GM13976 (cell line): ENCODE measurements at places on chromosomes 2 and 18.

GRCh38 chr2:13819896-13820295 is 812.6 kb upstream of the LRATD1 start:
- DNase-seq: no peak

DNA sequence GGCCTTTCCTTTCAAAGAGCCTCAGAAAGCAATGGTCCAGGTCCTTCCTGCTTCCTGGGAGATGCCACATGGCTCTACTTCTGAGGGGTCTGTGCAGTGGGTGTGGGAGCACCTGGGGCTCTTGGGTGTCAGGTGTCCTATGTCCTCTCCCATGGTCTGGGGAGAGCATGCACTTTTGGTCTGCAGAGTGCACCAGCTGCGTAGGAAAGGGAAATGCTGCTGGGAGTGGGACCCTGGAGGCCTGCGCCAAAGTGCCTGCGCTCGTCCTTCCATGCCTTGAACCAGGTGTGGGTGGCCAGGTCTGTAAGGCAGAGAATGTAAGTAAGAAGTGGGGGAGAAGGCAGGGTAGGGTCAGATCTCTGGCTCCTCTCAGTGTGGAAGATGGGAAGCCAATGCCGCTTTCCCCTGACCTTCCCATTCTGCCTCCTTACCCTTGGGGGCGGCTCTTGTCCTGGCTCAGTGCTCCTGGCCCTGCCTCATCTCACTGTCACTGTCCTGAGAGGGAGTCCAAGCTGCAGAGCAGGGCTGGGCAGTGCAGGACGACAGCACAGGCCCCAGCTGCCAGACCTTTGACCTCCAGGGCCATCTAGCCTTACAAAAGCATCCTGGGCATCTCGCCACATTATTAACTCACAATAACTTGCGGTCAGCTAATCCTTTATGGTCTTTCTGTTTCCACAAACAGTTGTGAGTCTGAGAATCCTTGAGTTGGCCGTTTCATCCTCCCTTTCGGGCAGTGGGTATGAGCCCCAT is 6.6 kb upstream of the PROM2 start:
- no peak for DNase-seq

- DNase-seq: no peak
Observed at GRCh38 chr18:10420561-10421352, 33.7 kb upstream of the APCDD1 start.

DNA sequence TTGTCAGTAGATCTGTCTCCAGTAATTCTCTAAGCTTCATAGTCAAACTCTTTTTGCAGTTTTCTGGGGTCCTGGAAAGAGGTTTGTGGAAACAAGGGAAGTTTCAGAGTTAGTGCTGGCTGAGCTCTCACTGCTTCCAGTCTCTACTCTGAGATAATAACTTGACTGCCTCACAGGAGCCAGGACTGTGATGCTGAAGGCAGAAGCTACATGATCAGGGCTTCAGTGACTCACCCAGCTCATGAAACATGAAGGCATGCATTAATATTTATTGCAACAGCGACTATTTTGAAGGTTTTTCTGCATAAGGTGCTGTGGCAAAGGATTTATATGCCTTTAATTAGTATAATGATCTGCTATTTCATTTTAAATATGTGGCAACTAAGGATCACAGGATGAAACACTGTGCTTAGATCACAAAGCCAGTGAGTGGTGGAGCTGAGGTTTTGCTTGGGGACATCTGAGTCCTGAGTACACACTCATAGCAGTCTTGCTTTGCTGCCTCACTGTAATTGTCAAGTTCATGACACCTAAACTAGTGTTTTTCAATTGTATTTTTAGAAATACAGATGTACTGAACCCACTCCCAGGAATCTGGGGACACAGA is 448.4 kb upstream of the GCFC2 start:
- no peak for DNase-seq

DNA sequence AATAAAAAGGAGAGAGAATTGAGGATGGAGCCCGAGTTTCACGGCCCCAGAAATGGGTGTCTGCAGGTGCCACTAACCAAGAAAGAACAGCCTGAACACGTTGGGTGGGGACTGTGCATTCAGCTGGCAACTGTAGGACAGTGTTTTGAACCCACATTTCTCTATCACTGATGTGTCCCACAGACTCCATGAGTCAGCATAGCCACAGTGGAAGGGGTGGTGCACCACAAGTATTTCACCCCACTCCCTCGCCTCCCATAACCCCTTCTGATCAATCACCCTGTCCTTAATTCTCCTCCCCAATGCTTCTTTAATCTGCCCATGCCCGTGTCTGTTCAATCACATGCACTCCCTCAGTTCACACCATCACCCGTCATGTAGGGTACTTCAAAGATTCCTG is 291.5 kb downstream of the ZNF516 start:
- DNase-seq: no peak

DNA sequence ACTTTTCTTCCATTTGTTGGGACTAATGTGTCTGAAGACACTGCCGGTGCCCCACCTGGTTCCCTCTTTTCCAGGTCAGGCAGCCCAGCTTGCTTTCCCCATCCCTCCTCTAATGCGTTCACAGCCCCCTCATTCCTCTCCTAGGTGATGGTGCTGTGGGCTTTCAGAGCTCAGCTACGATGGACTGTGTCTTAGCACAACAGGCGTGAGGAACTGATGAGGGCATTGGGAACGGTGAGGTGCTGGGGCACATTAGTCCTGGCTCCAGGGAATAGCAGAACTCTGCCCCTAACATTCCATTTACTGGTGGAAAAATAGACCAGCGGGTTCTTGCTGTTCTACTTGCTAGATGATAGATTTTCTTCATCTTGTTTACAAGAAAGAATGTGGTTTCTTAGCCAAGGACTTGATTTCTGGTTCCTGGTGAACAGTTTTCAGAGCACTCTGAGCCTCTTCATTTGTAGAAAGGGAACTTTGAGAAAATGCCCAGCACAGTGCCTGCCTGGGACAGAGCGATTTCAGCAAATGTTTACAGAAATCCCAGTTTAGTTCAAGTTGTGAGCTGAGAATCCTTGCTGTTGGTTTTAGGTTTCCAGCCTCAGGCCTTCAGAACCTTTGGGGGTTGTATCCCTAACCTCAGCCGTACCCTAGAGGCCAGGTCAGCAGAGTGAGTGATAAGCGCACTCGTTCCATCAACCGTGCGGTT is 42.5 kb downstream of the LDLRAD4 start:
- DNase-seq: no peak

- peak; percentile 65 for DNase-seq
Observed at GRCh38 chr2:73963385-73964120, 21.2 kb upstream of the TET3 start.

GRCh38 chr2:217941886-217942728 is 60.7 kb downstream of the TNS1 start:
- DNase-seq: no peak

GRCh38 chr2:207513551-207514257 is 16.1 kb upstream of the CREB1 start:
- DNase-seq: no peak

GRCh38 chr2:43609290-43609918 is 13.6 kb upstream of the THADA start:
- peak; percentile 40 for DNase-seq

- no peak for DNase-seq
Observed at GRCh38 chr2:162768656-162769055, 69.9 kb downstream of the KCNH7 start.

DNA sequence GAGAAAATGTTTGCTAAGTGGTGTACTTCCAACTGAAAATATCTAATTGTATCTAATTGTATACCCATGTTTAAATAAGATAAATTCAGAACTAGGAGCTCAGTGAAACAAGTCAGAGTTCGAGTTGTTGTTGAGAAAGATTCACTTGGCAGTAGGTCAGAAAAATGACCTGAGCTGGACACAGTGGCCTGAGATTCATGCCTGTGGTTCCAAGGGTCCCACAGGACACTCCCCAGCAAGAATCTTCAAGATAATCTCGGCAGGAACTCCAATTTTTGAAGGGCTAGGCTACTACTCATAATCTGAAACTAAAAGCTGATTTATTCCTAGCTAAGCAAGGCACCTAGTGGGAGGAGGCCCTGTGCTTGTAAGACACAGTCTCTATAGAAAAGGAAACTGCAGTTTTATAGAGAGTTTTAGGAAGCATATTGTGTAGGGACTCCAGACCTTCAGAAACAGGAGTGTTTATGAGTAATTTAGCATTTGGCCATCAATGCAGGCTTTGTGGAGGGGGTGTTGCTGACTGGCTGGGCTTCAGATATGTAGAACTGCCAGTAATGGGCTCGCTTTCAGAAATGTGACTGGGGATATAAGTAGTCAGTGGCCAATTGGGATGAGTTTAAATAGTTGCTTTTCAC is 43.2 kb downstream of the SP140 start:
- peak; percentile 28 for DNase-seq

- no peak for DNase-seq
Observed at GRCh38 chr2:236001166-236001828, 166.9 kb downstream of the GBX2 start.

DNA sequence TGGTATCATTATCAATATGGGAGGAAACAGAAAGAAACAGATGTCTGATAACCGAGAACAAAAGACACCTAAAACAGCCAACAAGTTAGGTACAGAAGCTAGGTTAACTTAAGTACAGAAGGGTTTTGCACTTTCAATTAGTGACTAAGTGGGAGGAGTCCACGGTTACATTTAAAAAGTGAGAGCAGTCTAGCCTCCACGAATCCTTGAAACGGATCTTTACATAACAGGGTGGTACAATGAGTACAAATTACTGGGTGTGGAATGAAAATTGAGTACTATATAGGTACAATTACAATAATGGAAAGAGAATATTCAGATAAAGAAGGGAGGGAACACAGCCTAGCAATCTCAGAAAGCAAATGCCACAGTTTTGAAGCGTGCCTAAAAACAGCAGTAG is 76.6 kb downstream of the TLK1 start:
- DNase-seq: no peak

DNA sequence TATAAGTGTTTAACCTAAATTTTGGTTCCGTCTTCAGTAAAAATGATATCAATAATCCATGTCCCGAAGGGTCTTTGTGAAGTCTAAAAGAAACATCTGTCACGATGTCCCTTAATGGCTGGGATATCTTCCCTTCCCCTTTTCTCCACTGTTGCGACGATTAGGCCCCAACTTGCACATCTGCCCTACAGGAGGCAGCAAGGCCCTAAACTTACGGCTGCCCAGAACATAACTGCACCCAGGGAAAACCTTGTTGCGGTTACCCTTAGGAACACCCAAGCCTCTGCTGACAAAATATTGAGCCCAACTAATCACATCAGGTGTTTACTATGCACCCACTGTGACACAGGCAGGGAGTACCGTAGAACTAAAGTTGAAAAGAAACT is 1.3 kb upstream of the SMAD2 start:
- DNase-seq: no peak

DNA sequence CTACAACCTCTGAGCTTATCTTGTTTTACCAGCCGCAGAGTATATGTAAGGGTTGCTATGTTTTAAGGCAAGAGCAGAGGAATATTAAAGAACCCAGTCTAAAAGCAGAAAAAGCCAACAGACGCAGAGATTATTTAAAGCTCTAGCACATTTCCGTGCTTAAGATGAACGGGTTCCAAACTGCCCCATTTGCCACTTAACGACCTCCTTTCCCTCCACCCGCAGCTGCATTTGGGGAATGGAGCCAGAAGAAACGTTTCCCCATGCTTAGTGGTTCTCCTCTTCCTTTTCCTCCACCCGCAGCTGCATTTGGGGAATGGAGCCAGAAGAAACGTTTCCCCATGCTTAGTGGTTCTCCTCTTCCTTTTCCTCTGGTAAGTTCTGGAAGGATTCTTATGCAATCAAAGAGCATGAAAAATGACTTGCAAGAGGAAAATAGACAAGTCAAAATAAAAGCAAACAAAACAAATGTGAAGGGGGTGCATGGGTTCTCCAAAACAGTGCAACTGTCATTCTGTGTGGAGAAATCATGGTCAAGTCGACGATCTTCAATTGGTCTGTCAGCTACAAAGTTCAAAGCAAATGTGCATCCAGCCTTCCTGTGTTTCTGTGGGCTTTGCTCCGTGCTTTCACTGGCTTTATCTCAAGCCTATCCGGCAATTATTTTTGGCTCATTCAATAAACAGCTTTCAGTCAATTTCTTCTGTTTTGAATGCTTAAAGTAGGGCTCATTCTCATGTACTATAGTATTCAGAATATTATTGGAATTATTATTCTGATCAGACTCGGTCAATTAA is 57.8 kb downstream of the DIPK1C start:
- no peak for DNase-seq

DNA sequence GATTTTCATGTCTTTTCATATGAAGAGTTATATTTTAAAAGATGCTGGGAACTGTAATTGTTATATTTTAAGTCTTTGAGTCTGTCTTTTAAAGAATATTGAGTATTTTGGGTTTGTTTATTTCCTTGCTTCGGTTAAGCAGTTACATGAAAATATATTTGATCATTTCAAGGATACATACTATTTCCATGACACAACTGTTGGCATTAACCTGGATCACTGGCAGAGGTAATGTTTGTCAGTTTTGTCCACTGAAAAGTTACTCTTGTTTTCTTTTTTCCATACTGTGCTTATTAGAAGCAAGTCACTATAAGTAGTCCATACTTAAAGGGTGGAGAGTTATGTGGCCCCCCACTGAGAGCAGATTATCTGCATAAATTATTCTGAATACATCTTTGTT is 1142.0 kb upstream of the TMEFF2 start:
- no peak for DNase-seq

- peak; percentile 37 for DNase-seq
Observed at GRCh38 chr2:216206041-216206703, 97.0 kb downstream of the XRCC5 start.

- DNase-seq: no peak
Observed at GRCh38 chr2:238581126-238581525, 154.4 kb downstream of the ASB1 start.

DNA sequence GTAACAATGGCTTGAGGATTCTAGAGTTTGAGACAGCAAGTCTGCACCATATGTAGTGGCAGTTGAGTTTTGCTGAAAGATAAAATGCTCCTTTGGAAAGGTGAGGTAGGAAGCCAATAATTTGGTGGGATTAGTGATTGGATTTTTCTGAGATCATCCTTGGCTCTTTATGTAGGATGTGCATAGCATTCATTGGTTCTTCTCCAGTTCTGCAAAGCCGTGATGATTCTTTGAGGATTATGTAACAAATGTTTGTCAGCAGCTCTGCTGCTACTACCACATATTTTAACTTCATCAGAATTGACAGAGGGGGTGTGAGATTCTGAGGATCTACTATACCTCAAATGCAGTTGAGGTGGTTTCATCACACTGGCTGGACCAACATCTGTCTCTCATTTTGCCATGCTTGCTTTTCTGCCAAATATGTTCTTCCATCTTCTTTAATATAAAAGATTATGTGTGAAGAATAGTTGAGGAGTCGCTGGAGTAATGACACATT is 188.9 kb upstream of the RASGRP3 start:
- no peak for DNase-seq

- peak; percentile 23 for DNase-seq
Observed at GRCh38 chr2:241776336-241777169, at the start of gene GAL3ST2. Gene GAL3ST2, plus strand, starts transcription at chr2:241776822. Its CDS starts 134 bp downstream, at chr2:241776956.
